ENCODE measurements at places on chromosomes 3 and 15.

- no peak for DNase-seq
Observed at GRCh38 chr3:103513003-103513402, 1078.2 kb downstream of the ZPLD1 start.

- no peak for DNase-seq
Observed at GRCh38 chr15:60751985-60752952, 273.3 kb upstream of the ICE2 start.

DNA sequence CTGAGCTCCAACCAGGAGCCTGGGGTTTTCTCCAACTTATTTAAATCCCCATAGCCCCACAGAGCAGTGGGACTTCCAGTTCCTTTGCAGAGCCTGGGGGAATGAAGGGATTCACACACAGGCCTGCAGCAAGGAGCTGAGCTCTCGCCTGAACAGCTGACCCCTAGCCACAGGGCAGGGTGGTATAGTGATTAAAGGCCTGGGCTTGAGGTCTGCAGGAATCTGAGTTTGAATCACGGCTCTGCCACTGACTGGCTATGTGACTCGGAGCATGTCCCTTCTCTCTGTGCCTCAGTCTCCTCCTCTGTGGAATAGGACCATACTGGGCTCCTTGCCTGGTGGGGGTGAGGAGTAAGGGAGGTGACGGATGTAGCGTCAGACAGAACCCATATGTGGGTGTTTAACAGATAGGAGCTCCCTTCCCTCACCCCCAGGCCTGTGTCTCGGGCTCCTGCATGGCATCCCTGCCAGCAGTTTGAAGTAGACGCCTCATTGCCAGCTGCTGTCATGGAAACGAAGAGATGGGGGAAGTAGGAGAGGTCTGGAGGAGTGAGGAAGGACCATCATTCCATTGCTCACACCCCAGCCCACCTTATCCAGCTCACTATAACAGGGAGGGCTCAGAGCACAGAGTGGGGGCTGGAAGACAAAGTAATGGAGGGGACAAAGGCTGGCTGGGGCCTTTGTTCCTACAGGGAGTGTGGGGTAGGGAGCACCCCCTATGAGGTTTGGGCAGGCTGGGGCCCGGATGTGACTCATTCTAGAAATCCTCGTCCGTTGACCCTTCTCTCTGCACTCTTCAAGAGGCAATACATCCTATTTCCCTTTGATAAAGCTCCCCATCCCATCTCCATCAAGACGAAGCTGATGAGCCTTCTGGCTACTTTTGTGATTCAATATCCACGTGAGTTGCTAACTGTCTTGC, 14.8 kb downstream of the HRH1 start:
- DNase-seq: no peak

- no peak for DNase-seq
Observed at GRCh38 chr3:51712038-51712420, 5.2 kb downstream of the GRM2 start.

- no peak for DNase-seq
Observed at GRCh38 chr3:126551839-126552687, 6.7 kb downstream of the C3orf22 start.

- DNase-seq: no peak
Observed at GRCh38 chr15:62740141-62741004, 302.2 kb upstream of the TPM1 start.

DNA sequence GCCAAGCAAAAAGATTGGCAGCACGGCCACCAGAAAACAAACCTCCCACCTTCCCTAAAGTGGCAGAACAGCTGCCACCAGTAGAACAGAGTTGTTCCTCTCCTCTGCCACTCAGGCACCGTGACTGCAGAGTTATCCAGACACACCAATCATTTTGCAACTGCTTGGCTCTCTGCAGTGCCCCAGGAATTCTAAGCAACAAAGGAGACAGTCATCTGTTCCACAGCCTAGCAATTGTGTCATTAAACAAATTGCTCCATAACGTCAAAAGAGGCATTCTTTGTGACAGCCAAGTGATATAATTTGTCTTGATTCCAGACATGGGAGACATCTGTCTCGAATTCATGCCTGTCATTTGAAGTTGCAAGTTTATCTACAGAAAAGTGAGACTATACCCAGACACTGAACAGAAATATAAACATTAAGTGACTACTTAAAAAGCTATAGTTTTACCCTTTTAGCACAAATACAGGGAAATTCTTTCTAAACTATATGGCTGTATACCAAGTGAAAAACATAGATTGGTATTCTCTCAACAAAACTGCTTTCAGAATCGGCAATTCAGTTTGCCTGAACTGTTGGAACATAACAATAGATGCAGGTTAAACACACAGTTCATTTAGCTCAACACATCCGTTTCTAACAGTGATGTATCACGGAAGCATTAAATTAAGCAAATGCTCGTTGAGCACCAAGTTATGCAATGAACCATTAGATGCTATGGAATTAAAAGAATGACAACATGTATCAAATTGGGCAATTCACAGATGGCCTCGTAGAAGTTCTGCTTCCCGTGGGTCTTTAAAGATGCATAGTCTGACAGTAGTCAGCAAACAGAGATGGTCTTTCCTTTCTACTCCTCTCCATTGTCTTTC, 281.3 kb downstream of the FGF12 start:
- peak; percentile 51 for DNase-seq

DNA sequence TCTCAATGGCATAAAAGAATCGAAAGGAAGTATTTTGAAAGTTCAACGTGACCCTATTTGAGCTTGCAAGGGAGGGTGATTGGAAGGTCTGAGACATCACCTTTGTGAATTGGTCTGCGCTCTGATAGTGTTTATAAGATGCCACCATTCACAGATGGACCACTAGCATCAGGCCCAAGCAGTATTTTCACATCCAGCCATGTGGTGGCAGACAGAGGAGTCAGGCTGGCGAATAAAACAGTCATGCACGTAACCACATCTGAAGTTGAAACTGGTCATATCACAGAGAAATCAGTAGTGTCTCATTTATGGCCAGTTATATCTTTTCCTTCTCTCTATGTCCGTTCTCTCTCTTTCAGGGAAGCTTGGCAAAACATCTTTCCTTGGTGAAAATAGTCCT, 170.1 kb upstream of the ONECUT1 start:
- DNase-seq: no peak

GRCh38 chr15:55694652-55695150, 48.3 kb downstream of the PRTG start:
- peak; percentile 55 for DNase-seq

- no peak for DNase-seq
Observed at GRCh38 chr15:31207246-31207645, 105.7 kb upstream of the TRPM1 start.

GRCh38 chr15:83108266-83109219, 1.1 kb downstream of the TM6SF1 start:
- no peak for DNase-seq

- DNase-seq: peak; percentile 99
Observed at GRCh38 chr3:120850381-120851295, 57.4 kb upstream of the STXBP5L start.

- no peak for DNase-seq
Observed at GRCh38 chr15:55194256-55194655, 2.5 kb downstream of the RSL24D1 start.

- no peak for DNase-seq
Observed at GRCh38 chr15:41286665-41287333, 45.6 kb downstream of the OIP5 start.

GRCh38 chr3:149258298-149258697, 36.7 kb upstream of the CP start:
- DNase-seq: no peak

DNA sequence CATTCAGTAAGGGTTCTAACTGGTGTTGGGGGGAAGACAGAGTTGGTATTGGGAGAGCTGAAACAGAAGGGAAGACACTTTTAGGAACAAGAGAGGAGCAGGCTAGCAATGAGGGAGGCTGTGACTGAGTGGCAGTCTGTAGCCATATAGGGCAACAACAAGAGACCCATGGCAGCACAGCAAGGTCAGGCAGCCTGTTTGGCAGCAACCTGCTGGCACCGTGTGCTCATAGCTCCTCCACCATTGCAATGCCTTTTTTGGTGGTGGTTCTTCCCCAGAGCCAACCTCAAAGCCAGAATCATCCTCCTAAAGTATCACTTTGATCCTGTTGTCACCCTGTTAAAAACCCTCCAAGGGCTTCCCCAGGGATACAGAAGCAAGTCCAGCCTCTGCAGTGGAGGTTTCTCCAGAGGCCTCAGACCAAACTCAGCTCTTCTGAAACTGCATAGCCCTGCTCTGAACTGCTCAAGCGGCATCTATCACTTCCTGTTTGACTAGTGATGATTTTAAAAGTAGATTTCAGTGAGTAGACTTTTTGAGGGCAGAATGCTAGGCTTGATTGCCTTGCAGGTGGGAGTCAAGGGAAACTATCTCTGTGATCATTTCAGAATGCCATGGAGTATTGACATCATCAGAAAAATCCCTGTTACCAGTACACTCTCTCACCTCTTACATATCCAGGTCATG, 176.9 kb downstream of the STAC start:
- no peak for DNase-seq

- peak; percentile 37 for DNase-seq
Observed at GRCh38 chr3:35679409-35680080, 40.2 kb downstream of the ARPP21 start.

DNA sequence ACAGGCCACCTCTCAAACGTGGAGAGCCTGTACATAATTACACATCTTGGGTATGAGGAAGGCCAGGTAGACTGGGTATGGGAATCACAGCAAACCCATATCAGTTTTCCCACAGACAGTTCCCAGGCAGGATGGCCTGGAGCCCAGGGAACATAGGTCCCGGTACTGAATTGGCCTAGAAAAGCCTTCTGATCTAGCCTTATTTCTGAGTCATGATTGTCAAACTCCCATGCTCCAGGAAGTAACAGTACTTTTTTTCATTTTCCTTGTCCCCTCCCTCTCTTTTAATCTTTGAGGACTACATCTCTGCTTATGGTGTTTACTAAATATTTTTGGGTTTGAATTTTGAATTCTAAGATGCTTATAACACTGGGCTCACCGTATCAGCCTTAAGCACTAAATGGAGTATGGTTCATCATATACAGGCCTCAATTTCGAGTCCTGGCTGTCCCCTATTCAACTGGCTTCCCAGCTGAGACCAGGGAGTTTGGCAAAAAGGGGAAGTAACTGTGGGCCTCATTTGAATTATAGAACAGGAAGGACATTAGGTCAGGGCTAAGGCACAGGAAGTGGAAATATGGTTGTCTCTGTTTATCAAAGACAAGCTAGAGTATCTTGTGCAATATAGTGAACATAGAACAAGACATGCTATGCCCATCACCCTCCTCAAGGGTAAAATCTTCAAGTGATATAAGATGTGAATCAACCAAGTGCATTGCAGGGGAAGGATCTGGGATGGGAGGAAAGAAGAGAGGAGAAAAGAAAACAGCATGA, 494.6 kb downstream of the NTRK3 start:
- no peak for DNase-seq

DNA sequence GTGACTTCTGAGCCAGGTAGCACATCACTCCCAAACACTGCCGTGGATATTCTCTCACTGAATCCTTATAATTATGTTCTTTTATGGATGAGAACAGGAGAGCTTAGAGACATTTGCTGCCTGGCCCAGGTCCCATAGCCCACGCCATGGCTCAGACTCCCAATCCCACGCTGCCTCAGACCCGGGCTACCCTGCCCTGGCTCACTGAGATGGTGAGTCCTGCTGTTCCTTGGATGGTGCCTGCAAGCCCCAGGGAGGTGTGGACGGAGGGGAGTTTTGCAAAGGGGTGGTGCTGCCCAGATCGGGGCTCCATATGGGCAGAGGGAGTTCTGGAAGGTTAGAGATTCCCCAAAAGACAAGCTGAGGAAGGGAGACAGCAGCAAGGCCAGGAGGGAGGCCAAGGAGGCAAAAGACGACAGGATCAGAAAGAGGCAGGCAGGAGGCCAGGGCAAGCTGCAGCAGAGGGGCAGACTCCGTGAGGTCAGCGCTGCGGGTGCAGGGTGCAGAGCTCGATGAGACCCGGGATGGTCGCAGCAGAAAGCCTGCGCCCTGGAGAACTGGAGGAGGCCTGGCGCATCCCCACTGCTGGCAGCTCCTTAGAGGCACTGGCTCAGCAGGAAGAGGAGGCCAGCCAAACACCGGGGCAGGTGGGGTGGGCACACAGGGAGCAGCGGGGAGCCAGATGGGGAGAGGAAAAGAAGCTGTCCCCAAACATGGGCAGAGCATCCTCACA, 95.7 kb upstream of the ALDH1A3 start:
- no peak for DNase-seq

DNA sequence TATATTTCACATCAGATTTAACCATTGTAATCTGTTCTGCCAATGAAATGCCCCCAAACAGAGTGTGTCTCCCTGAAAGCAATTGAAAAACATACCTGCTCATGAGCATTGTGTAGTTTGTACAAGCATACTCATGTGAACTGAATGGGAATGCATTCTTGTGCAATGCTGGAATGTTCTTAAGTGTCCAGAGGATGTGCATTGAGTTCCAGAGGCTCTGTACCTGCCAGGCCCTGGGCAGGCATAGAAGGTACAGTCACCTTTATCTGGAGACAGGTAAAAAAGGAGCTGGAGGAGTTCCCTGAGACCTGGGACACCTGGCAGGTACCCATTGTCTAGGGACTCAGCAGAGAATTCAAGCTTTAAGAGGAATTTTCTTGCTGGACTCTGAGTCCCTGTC, 2.8 kb downstream of the MRAS start:
- no peak for DNase-seq

DNA sequence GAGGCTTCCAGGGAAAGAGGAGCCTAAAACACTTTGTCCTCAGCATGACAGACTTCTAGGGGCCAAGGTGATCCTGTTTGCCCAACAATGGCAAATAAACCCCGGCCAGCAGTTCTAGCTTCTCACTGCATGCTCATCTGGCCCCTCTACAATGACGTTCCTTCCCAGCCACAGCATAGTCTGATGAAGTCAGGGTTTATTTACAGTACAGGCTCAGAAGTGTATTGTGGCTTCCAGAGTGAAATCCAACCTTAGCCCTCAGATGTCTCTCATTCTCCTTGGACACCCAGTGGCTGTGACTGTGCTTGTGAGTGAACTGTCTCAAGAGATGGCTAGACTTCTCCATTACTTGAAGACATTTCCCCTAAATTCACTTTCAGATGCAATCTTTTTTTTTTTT, 40.8 kb downstream of the BFSP2 start:
- DNase-seq: no peak

DNA sequence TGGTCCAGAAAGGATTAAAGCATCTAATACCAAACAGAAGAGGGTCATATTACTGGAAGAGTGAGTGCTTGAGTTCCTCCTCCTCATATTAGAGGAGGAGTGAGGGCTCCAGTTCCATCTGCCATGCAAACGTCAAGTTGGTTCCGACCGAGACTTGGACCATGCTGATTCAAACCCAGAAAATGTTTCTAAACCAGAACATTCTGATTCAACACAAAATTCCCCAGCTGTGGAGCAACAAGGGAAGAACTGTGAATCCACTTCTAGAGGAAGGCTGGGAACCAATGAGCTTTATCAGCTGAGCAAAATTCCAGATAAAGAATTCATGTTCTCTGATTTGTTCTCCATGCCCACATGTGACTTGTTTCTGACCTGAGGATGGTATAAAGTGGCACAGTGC, 135.6 kb upstream of the WNT5A start:
- no peak for DNase-seq

Measured in NCI-H2171 treated with DMSO at 0.1 percent for 48 hours (cell line).